ENCODE measurements at places on chromosomes 3 and 15.

DNA sequence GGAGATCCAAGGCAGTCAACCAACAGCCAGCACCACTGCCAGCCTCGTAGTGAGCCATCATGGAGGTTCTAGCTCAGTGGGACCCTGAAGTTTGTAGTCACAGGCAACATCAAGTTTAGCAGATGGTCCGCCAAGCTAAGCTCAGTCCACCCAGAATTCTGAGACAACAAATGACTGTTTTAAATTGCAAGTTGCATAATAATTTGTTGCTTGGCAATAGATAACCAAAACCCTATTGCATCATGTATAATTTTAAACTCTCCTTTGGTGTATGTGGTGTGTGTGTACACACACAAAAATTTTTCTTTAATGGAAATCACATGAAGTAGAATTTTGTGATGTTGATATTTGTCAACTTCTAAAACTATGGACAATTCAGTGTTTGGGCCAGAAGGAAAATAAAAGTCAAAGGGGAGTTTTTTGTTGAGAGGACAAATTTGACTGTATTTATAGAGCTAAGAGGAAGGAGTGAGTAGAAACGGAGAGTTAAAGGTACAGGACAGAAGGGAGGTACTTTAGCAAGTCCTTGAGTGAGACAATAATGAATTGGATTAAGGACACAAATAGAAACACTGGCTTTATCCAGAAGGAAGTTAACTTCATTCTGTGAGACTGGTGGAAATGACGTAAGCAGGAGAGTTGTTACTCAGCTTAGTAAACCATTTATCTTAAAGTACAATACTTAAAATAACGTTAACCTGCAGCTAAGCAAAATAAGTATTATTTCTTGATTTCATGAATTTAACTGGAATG, 83.6 kb downstream of the NCEH1 start:
- no peak for DNase-seq

DNA sequence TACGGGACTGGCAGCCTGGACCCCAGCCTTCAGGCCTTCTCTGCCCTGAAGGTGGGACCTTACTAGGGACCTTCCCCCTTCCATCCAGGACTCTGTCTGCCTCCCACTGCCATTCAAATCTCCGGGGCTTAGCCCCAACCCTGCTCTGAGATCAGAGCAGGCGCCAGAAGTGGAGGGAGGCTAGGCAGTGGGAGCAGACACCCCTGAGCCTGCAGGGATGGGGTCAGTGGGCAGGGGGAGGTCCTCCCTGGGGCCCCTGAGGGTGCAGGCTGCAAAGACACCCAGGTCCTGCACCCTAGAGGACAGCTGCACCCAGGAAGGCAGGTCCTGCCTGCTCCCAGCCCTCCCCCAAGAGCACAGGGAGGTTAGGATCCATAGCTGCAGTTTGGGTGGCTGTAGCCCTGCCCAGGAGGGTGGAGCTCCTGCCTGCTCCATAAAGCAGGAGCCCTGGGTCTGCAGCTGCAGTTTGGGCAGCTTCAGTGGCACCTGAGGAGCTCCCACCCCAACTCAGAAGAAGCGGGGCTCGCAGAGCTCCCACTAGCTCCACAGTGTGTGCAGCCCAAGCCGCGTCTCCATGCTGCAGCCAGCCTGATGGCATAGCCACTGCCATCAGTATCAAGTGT, 8.1 kb upstream of the POC1A start:
- DNase-seq, result no peak

- DNase-seq, result peak; percentile 59
Measured at GRCh38 chr15:85296615-85297402, 83.6 kb upstream of the AKAP13 start.

- no peak for DNase-seq
Measured at GRCh38 chr3:50111757-50112156, 23.0 kb downstream of the RBM5 start.

DNA sequence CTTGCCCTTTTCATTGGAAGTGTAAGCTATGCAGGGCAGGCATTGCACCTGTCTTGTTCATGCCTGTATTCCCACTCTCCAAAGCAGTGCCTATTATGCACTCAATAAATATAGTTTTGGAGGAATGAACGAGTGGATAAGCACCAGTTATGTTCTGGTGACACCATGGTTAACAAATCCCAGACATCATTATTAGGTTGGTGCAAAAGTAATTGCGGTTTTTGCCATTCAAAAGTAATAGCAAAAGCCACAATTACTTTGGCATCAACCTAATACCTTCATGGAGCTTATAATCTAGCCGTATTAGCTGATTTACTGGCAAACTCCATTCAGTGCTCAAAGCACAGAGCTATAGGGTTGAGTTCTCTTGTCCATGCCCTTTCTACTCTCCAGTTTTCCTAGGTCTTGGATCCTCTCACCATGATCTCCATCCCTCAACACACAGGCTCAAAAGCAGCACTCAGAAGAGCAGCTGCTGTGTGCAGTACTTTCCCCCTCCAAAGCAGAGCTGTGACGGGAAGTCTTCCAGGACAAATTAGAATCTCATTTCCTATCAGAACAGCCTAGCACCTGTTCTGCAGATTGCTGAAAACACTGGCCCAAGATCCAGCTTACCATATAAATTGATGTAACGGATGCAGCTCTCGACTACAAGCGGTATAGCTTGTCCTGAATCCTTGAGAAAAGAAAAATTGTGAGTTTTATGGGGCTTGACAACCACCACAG, 63.2 kb upstream of the RAD18 start:
- DNase-seq, result no peak

DNA sequence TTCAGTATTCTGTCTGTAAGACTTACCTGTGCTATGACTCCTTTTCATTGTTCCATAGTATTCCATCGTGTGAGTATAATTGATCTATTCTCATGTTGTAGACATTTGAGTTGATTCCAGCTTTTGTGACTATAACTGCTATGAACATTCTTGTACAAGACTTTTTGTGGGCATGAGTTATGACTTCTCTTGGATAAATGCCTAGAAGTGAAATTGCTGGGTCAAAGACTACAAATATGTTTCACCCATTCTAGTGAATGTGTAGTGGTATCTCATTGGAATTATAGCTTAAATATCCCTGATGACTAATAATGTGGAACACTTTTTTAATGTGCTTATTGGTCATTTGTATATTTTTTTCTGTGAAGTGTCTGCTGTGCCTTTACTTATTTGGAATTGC, 27.6 kb upstream of the NPHP3 start:
- no peak for DNase-seq

- DNase-seq, result no peak
Measured at GRCh38 chr3:149321640-149322039, 11.8 kb downstream of the TM4SF18 start.

DNA sequence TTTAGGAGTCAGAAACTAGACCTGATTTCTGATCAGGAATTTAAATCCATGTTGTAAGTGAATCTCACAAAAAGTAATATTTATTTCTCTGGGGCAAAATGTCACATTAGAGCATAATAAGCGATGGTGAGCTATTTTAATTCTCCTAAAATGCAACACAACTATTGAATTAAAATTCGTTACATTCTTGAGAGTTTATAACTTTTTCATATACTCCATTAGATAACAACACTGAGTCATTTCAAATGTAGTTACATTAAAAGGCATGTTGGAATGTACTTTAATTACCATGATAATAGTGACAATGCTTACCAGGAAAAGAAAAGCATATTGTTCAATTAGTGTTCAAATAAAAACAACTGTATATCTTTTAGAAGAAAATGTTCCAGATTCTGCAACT, 116.9 kb downstream of the CADM2 start:
- DNase-seq, result no peak

Measured in activated naive CD4-positive, alpha-beta T cell treated with anti-CD3 and anti-CD28 coated beads, Interleukin-2, amount 50 U/mL, for 72 hours (primary cell).